ENCODE measurements at places on chromosomes 11 and 22. TPM values are rescaled to one million over a fixed set of nuclear protein-coding genes. Genes with fewer than 3 reads are reported as not detected.

The WNT11 gene
- 2.0 TPM for total RNA-seq

GRCh38 chr22:30297991-30298701 lies 8.8 kb upstream of the CASTOR1 start:
- DNase-seq = no peak

- DNase-seq = no peak
Measured at GRCh38 chr11:83256602-83257340, 29.4 kb downstream of the CCDC90B start.

The OR52J3 gene
- total RNA-seq = not detected

DNA sequence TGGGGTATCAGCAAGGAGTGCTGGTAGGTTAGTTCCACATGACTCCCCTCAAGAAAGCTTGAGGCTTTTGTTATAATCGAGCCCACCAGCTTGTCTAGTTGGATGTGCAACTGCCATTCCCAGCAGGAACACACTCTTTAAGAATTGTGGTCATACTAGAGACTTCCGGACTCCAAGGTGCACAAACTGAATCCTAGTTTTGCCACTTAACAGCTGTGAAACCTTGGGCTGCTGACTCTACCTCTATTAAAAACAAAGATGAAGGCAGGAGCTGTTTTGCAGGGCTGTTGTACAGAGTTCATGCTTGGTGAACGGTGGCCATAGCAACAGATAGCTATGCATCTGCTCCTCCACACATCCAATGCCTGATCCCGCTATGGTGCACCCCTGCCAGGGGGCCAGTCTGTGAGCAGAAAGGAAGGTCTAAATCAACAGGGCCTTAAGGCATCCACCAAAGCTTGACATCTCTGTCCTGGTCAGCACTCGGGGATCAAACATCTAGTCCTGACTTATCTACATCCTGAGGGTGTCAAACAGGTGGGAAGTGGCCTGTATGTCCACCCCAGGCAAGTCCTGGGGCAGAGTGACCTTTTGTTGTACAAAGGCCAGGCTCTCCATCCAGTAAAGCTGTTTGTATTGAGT lies 36.4 kb downstream of the DKK3 start:
- DNase-seq = no peak

GRCh38 chr11:102936864-102937509 lies 18.5 kb downstream of the MMP13 start:
- no peak for DNase-seq

GRCh38 chr11:73287400-73288101 lies 15.4 kb downstream of the P2RY6 start:
- no peak for DNase-seq

The DGAT2 gene
- 1.5 TPM for total RNA-seq

DNA sequence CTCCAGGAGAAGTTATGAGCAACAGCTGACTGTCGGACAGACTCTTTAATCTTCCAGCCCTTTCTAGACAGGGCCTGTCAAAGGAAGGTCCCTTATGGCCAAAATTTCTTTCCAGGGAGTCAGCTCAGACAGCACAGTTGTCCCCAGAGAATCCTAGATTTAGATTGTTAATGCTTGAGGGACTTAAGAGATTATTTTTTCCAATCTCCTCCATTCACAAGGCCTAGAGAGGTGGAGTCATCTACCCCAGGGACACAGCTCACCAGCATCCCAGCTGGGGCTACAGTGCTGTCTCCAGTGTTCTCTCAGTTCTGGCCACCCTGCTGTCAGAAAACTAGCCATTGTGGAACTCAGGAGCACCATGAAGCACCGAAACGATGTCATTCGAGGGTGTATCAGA lies 7.8 kb downstream of the DSCAML1 start:
- no peak for DNase-seq

The CYTH4 gene
- total RNA-seq = 123 TPM

The RASD2 gene
- 0.09 TPM for total RNA-seq

- DNase-seq = no peak
Measured at GRCh38 chr11:43760902-43761301, 80.4 kb downstream of the HSD17B12 start.

DNA sequence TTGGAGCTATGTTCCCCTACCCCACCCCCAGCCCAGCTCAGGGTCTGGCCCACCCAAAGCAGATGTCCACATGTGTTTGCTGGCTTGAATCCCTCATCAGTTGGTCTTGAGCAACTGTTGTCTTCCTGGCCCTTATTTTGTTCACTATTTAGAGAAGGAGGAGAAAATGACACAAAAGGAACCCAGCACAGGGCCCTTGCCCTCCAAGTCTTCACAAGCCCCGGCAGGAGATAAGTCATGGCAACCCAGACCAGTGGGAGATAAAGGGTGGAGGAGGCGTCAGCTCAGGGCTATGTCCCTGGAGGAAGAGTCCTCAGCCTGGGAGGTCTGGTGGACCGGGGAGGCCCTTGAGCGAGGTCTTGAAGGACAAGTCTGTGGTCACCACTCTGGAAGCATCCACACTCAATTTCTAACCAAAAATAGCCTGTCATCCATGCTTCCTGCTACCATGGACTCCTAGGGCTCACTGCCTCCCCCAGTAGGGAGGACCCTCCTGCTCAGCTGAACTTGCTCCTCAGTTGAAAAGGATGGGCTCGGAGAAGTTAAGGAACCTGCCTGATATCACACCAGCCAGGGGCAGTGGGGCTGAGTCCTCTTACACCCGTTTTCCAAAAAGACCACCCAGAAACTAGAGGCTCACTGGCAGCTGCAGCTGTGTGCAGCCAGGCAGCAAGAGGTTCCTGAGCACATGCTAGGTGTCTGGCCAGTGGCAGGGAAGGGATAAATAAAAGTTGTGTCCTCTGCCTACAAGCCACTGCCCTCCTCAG lies 1.8 kb upstream of the RAB3IL1 start:
- no peak for DNase-seq

The DEFB108B gene
- not detected for total RNA-seq

The HTR3B gene
- total RNA-seq = not detected

DNA sequence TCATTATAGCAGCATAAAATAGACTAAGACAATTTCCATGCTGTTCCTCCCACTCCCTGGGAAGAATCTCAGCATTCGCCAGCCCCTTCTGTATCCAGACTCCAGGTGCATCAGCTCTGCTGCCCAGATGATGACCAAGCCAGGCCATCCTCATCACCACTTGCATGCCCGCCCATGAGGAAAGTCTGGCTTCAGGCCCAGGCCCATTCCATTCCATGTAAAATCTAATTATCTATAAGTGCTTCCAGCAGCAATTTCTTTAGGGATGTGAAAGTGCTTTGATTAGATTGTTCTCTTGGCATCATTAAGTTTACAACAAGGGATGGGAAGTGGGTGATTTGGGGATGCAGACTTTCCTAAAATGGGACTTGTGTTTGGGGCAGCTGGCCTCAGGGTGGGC lies 100.3 kb downstream of the INSC start:
- DNase-seq = no peak

The RFPL1 gene
- not detected for total RNA-seq

The DDIAS gene
- total RNA-seq = 12.0 TPM

GRCh38 chr11:93903989-93904388 lies 53.6 kb upstream of the VSTM5 start:
- DNase-seq = no peak

DNA sequence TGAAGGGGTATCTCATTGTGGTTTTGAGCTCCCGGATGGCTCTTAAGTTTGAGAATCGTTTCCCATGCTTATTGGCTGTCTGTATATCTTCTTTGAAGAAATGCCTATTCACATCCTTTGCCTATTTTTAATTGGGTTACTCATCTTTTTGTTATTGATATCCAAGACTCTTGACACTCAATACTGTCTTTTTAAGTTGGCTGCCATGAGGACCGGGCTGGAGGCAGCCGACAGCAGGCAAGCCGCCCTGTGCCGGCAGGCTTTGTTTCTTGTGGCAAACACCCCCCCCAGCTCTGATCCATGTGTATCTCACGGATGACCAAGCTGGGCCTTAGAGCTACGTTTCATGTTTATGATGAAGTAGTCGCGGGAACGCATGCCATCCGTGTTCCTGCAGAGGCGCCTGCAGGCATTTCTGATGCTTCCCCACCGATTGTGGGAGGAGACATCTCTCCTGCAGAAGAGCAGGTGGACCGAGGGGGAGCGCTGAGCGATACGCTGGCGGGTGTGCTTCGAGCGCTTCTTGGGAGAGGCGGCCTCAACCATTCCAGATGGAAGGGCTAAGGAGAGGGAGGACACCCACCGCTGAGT lies 95.8 kb downstream of the TBC1D22A start:
- no peak for DNase-seq

- no peak for DNase-seq
Measured at GRCh38 chr22:22021162-22021750, 38.7 kb upstream of the TOP3B start.

DNA sequence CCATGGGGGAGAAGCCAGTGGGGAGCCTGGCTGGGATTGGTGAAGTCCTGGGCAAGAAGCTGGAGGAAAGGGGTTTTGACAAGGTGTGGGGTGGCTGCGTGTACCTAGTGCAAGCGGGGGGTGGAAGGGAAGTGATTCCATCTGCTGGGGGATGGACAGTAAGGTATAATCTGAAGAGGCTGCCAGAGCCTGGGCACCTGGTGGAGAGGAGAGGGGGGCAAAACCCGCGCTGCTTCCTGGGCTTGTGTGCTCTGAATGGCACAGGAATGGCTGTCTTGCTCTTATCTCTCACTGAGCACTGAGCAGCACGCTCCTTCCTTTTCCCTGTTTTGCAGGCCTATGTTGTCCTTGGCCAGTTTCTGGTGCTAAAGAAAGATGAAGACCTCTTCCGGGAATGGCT lies 988 bp downstream of the BANF1 start:
- DNase-seq = no peak

DNA sequence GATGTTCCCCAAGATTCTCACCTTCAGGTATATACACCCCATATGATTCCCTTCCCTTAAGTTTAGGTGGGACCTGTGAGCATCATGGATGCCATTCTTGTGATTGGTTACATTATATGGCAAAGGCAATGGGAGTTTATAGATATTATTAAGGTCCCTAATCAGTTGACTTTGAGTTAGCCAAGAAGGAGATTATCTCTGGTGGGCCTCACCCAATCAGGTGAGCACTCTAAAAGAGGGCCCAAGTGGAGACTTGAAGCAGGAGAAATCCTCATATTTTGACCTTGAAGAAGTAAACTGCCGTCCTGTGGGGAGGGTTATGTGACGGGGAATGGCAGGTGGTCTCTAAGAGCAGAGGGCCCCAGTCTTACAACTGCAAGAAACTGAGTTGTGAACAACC lies 94.2 kb downstream of the HSD17B12 start:
- DNase-seq = no peak

- no peak for DNase-seq
Measured at GRCh38 chr11:6727971-6728760, 43.6 kb downstream of the OR2AG2 start.

GRCh38 chr11:69961738-69962137 lies 116.4 kb upstream of the ANO1 start:
- DNase-seq = no peak

DNA sequence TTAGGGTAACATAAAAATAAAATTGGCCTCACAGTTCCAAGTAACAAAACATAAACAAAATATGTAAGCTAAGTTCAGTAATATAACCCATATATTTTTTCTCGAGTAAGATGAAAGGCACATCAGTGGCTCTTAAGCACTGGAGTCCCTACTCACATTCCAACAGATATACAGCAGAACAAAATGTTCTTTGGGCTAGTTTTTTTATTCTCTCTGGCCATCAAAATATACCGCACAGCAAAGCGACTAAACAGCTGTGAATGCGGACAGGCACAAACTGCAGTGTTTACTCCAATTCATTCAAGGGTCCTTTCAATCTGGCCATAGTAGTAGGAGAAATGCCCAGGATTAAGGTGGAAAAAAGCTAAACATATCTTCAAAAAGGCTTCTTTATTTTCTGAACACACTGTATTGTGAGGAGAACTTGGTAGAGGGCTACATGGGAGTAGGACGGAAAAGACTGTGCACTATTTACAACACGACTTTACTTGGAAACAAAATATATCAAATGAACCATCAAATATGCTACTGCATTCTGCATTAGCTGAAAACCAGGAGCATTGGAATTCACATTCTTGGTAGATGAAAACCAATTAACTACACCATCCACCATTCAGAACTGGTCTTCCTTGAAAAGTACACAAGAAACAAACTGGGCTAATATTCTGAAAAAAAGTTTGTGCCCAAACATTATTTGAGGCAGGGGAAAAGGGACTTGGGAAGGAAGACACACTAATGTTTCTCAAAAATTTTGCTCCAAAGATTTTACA lies 4.4 kb downstream of the CDON start:
- no peak for DNase-seq

- no peak for DNase-seq
Measured at GRCh38 chr11:114478001-114478410, 38.7 kb downstream of the REXO2 start.

The OR6A2 gene
- not detected for total RNA-seq

GRCh38 chr11:55658031-55658573 lies 3.9 kb upstream of the OR4C6 start:
- no peak for DNase-seq

Data from activated CD8-positive, alpha-beta memory T cell treated with anti-CD3 and anti-CD28 coated beads, Interleukin-2, amount 10 ng/mL, durations not matched to agents 7 days and 5 days (primary cell).